ENCODE measurements at places on chromosomes 2 and 18.

GRCh38 chr2:117086943-117087250 is 727.6 kb upstream of the DDX18 start:
- no peak for DNase-seq

GRCh38 chr2:28544036-28544346 is 48.1 kb downstream of the PLB1 start:
- no peak for DNase-seq

DNA sequence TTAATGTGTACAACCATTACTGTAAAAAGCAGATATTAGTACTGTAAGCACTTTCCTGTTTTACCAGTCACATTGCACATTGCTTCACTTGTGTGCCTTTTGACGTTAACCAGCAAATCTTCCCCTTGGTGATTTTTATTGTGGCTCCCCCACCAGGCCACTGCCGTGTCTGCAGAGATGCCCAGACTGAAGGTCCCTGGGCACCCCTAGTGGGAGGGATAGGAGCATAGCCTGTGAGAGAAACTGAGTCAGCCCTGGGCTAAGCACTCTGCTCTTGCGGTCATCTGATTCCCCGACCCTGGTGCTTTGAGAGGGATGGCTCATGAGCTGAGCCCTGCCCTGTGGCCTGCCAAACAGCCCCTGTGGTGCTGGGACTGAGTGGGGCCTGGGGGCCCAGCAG is 73.4 kb downstream of the INPP4A start:
- peak; percentile 42 for DNase-seq

- DNase-seq = no peak
These were observed 196.1 kb upstream of the ID2 start for GRCh38 chr2:8485736-8486135.

- DNase-seq = no peak
These were observed 10.5 kb downstream of the PLB1 start for GRCh38 chr2:28506112-28506910.

GRCh38 chr2:235458839-235459273 is 35.0 kb upstream of the AGAP1 start:
- DNase-seq = no peak

GRCh38 chr2:120977582-120978358 is 242.1 kb downstream of the GLI2 start:
- DNase-seq = no peak

GRCh38 chr18:63702660-63703059 is at the start of gene SERPINB11:
Gene SERPINB11, plus strand, starts transcription at chr18:63702960. Its CDS starts 7,234 bp downstream, at chr18:63710194.
- no peak for DNase-seq

GRCh38 chr2:204104811-204105210 is 168.2 kb downstream of the ICOS start:
- no peak for DNase-seq

GRCh38 chr18:59063300-59063906 is 76.3 kb upstream of the SEC11C start:
- no peak for DNase-seq

- no peak for DNase-seq
These were observed 55.5 kb upstream of the RNF152 start for GRCh38 chr18:61948281-61948741.
